ENCODE measurements at places on chromosomes 4 and X.

DNA sequence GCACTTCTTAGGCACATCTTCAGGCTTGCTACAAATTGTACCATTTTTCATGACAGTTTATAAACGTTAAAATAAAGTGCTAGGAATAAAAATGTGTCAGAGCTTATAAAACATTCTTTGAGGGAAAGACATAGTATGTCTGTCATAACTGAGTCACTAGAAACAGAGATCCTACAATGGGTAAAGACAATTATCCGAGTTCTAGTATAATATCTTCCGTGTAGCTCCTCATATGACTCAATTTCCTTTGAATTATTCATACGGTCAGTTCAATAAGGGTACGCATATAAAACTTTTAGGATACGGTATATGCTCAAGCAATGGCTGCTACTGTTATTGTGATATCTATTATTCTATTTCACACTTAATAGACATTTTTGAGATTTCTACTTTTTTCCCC lies 349.1 kb downstream of the PCDH10 start:
- no peak for DNase-seq

DNA sequence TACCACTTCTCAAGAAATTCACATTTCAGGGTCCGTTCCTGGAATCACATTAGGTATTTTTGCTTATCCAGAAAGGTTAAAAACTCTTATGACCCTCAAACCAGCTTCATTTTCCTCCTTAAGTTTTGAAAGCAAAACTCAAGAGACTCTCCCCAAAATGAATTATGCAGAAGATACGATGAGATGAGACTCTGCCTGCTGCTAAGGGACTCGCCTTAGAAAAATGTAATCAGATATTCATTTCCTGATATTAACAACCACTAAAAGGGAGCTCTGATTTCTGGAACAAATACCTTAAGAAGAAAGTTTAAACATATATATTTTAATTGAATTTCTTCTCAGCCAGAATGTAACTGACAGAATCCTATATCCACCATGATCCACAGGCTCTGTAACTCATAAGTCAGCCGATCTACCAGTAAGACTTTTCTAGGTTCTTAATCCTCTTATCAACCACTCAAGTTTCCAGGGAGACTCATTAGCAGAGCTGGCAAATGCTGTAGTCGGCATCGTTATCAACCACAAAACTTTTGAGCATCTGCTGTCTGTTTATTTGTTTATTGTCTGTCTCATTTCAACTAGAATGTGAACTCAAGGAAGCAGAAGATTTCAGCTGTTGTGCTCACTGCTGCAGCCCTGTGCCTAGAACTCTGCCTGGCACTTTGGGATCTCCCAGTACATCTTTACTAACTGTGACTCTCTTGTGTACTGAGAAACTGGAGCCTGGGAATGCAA lies 112.5 kb downstream of the LDB2 start:
- DNase-seq: no peak

DNA sequence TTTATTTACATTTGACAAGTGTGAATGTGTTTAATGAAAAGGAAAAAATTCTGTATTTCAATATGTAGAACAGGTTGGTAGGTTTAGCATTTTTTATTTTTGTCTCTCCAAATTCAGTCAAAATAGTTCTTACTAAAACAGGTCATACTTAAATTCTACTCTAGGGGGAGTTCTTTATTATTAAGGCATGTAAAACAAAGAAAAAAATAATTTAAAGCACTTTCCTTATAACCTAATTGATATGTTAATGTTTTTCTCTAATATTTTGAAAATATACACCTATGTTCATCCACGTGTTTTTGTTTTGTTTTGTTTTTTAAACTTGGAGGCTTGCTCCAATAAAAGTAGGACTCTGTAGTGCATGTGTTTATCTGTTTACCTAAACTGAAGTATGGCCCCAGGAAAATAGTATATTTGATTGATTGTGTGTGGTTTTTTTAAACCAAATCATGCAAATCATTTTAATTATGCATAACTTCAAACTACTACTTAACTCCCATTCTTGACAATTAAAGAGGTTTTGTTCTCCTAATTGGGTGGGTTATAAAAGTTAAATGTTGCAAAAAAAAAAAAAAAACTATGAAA lies 562.7 kb downstream of the RPA4 start:
- DNase-seq: peak; percentile 6

DNA sequence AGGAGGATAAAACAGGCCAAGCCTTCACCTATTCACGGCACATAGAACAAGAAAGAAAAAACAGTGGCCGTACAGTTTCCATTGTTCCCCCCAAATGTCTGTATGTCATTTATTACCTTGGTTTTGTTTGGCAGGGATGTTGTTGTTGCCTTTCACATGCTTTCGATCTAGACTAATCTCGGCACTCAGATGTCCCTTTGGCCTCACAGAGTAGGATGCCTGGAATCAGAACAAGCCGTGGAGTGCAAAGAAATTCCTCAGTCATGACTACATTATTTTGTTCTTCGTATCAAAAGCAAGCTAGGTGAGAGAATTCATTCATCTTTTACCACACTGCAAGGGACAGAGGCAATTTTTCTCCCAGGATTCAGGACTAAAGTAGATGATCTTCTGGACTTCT lies 106.9 kb downstream of the SMIM20 start:
- peak; percentile 19 for DNase-seq

DNA sequence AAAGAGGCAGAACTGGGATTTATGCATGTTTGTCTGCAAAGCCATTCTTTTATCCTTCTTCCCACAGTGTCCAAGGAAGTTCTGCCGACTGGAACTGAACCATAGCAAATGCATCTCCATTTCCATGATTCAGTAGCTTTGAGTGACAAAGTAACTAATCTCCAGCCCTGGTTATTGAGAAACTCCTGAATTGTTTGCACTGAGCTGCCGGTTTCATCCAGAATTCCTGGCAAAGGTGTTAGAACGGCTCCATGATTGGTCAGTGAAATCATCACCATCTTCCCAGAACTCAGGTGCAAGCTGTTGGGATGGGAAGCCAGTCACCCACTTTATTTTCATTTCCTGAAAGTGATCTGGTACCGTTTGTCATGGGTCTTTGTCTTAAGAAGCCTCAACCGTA lies 47.0 kb upstream of the SLC34A2 start:
- no peak for DNase-seq

DNA sequence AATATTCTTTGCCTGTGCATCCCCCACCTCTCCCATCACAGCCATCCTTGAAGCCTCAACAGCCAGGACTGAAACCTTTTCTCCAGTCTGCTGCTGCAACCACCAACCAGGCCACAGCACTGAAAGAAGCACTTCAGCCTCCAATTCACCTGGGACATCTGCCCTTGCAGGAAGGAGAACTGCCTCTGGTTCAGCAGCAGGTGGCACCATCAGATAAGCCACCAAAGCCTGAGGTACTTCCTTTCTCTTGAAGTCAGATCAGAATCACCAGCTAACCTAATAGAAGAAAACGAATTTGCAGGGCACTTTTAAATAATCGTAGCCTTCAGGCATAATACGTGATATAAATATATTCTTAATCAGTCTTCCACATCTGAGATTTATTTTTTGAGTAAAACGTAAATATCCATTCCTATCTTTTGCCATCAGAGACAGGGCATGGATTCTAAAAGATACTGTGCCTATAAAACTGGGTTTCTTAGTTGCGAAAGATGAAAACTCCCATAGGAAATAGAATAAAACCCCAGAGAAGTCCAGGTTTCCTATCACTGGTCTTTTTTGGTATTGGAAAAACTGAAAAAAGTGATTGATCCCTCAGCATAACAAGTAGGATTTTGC lies 9.5 kb downstream of the AMBN start:
- peak; percentile 75 for DNase-seq

DNA sequence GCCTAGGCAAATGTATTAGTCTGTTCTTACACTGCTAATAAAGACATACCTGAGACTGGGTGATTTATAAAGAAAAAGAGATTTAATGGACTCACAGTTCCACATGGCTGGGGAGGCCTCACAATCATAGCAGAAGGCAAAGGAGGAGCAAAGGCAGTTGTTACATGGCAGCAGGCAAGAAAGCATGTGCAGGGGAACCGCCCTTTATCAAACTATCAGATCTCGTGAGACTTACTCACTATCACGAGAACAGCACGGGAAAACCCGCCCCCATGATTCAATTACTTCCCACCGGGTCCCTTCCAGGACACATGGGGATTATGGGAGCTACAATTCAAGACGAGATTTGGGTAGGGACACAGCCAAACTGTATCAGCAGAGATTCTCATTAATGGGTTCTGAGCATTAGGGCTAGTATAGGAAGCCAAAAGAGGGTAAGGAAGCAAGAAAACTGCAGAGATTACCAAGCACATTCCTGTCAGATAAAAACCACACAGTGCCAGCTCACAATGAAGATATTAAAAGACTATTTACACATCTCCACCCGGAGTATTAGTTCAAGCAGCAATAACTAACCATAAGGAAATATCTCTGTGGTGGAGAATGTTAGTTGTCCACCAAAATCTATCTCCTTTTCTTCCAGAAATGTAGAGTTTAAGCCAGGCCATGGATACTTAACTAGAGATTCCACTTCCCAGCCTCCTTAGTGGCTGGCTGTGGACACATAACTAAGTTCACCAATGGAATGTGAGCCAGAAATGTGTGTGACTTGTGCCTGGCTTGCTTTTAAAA lies 61.2 kb upstream of the HOPX start:
- no peak for DNase-seq

DNA sequence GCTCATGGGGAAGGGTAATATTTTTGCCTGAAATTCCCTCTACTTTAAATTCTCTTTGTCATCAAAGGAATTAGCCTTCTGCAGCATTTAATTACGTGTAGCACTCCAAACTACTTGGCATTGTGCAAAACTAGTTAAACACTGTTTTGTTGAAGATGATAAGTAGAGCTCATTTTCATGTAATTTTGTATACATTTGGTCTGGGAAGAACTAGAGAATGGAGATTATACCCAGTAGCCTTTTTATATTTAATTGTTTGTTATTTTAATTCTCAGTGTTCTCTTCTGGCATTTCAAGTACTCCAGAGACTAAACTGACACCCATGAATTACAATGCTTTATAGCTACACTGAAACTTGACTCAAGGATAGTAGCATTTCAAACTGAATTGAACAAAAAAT lies 211.5 kb upstream of the SMIM31 start:
- no peak for DNase-seq

DNA sequence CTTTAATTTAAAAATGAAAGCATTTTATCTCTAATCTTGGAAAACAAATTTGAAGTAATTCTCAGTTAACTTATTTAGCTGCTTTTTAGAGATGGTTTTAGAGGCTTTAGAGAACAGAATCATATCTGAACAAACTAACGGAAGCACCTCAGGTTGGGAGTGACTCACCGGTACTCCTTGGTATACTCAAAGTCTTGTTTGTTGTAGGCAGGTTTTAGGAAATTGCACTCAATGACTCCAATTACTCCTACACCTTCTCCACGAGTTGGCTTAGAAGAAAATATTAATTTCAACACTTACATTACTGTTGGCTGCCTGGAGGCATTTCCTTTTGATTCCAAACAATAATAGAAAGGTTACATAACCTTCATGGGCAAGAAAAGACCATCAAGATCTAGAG lies 23.6 kb downstream of the MORC4 start:
- no peak for DNase-seq

DNA sequence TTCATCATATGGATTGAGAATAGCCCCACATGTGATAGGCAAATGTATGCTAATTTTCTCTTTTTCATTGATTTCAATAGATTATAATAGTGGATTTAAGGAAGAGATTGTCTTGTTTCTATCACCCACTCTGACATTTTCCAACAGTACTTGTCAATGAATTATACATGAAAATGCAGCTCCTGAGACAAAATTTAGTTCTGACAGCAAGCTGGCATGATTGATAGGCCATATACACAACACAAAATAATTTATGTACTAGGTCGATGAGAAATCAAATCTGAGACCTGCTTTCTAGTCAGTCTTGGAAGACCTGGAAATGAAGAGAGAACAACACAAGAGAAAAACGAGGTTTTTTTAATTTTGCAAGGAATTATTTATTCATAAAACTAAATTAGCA lies 118.0 kb upstream of the MYOZ2 start:
- no peak for DNase-seq

DNA sequence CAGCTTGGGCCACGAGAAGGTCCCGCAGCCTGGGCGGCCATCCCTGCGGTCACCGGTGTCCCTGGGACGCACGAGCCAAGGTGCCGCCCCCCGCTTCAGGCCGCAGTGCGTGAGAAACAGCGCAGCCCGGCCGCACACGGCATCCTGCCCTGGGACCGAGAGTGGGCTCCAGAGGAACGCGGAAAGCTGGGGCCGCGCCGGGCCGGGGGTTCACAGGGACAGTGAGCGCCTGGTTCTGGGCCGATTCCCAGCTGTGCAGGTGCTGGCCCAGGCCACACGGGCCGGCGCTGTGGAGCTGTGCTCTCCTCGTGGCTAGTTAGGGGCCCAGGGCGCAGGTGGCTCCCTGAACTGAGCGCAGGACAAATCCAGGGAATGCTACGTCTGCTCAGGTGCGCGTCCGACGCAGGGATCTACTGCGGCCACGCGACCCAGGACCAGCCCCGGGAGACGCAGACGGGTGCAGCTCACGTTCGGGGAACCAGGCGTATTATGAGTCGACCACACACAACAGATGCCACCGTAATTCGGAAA lies 25.8 kb upstream of the GTPBP6 start:
- no peak for DNase-seq

- no peak for DNase-seq
Measured at GRCh38 chr4:178198691-178199090, 756.5 kb upstream of the AGA start.

DNA sequence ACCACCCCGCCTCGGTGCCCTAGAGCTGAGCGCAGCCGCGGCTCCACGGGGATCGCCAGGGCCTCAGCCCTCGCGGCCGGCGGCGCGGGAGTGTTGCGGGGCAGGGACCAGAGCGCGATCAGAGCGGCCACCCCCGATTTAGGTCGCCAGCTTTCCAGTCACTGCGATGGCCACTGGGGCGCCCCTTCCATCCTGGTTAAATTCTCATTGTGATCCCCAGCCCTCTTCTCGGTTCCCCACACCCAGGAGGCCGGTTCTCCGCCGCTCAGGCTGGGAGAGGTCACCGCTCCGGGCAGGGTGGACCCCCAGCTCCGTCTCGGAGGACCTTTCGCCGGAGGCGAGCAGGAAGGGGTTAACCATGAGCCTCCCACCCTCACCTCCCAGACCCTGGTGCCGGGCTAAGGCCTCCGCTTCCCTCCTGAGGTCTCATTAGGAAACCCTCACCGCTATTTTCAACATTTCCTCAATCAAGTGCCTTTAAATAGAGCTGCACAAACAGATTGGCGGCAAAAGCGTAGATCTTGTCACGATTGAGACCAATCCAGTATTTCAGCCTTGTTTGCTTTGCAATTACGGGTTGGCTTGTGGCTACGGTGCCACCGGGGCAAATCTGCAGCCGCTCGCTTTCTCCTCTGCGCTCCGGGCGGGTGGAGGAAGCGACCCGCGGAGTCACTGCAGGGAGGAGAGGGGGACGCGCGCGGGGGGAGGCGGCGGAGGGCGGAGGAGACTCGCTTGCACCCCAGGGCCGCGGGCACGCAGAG lies 8.3 kb upstream of the HAND2 start:
- DNase-seq: no peak

Data from dermis blood vessel endothelial cell (primary cell).